ENCODE measurements at places on chromosomes 12 and 14.

- DNase-seq = no peak
Observed at GRCh38 chr14:61346793-61347192, 25.4 kb downstream of the PRKCH start.

DNA sequence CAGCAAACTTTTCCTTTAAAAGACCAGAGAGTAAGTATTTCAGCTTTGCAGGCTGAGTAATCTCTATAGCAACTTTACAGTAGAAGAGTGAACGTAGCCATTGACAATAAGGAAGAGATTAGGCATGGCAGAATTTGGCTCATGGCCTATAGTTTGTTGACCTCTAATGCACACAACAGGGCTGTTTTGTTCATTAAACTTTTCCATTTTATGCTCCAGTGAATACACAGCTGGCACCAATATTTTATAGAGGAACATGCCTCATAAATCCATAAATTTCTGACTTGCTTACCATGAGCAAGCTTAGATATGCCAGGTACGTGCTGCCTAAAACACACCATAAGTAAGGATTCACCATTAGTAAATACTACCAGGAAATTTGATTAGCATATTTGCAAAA, 609.0 kb upstream of the STXBP6 start:
- no peak for DNase-seq

- DNase-seq = no peak
Observed at GRCh38 chr12:8014836-8015235, 17.7 kb upstream of the FOXJ2 start.

DNA sequence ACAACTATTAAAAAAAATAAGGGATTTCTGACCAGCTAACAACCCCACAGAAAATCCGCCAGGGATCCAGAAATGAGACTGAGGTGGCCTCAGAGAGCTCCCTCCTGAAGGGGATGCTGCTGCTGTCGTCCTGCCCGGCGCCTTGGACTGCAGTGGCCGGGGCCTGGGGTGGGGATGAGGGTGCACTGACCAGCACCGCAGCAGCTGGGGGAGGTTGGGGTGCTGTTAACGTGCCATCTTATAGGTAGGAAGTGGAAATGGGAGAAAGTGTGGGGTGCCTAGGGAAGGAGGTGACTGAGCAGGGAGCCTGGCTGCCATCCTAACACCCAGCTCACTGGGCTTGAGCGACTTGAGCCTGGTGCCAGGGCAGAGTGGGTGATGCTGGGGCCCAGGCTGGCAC, 32.0 kb downstream of the DDX11 start:
- no peak for DNase-seq

DNA sequence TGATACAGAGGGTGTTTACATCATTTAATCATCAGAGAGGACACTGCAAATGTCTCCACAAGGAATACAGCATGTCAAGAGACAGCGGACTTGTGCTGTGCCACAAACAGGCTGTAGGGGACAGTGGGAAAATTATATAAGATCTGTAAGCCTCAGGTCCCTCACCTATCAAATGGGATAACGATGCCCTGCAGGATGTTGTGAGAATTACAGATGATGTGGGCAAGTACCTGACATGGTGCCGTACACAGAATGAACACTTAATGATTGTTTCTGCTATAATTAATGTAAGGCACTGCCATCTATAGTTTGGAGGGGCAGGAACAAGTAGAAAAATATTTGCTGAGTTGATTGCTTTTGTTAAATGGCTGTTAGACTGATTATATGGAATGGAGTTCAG, 81.9 kb upstream of the GTF2A1 start:
- no peak for DNase-seq

DNA sequence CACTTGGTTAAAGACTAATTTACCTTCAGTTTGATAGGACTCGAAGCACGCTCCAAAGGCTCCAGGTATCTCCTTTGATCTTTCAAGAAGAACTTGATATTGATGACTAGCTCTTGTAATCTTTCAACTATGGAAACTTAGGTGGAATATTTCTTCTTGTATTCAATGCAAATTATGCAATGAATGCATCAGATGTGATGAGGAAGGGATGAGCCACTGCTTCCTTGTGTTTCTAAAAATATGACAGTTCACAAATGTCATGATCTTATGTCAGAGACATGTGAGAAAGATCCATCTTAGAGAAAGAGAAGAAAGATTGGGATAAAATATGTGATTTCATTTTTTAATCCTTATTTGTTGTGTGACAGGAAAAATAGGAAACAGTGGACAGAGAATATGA, 9.9 kb downstream of the RNASE9 start:
- no peak for DNase-seq

DNA sequence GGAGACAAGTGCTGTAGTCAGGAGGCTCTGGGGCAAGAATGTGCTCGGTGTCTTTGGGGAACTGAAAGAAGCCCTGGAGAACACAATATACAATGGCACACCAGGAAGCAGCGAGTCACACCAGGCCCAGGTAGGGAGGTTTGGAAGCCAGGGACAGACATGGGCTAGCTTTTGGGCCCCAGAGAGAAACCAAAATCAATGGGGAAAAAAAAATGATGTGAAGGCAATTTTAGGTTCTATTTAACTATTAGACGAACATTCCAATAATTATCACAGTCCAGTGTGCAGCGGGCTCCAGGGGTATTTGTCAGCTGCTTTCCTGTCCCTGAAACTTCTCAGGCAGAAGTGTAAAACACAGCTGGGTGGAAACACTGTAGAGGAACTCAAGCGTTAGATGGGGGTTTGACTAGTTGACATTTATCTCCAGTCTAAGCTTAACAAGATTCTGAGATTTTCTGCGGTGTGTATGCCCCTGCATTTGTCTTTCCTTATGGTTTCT, 21.8 kb upstream of the EGLN3 start:
- no peak for DNase-seq

DNA sequence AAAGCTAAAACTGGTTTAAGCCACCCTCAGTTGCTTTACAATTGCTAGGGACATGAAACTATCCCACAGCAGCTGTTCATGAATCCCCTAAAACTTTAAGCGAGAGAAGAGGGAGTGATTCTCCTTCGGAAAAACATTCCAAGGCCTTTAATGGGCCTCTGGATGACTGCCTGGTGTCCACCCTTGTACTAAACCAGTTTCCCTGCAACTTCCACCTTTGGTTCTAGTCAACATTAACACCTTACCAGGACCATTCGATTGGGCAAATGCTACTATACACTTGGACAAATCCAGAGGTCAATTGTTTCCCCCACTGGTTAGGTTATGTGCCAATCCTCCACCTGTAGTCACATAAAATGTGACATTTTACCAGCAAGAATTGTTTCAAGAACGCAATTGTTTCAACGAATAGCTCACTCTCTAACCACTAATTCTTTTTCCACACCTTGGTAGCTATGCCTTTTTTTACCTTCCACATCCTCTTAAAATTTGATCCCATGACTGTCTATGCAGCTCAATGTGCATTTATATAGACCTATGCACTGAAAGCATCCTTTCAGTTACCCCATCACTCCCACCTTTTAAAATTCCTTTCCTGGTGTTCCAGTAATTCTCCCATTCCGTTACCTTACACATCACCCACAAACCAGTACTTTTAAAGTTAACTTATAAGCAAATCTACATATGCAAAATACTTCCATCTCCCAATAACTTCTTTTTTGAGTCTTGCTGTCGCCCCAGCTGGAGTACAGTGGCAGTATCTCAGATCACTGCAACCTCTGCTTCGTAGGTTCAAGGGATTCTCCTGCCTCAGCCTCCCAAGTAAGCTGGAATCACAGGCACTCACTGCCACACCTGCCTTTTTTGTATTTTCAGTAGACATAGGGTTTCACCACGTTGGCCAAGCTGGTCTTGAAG, 3.6 kb downstream of the UBC start:
- no peak for DNase-seq

- DNase-seq = no peak
Observed at GRCh38 chr14:99731547-99732435, 47.7 kb downstream of the CYP46A1 start.

All from central memory CD4-positive, alpha-beta T cell (primary cell).